ENCODE measurements at places on chromosomes 2 and 18. TPM values are rescaled to one million over a fixed set of nuclear protein-coding genes. Genes with fewer than 3 reads are reported as not detected.

RESP18 gene
- total RNA-seq, result not detected

RBBP8 gene
- total RNA-seq, result 64.8 TPM

TWIST2 gene
- 1.7 TPM for total RNA-seq

CRYGC gene
- not detected for total RNA-seq

EVA1A gene
- 2.8 TPM for total RNA-seq

RAB12 gene
- total RNA-seq, result 41.4 TPM

RAX gene
- 78.1 TPM for total RNA-seq

TMEM163 gene
- 0.95 TPM for total RNA-seq

UGT1A3 gene
- total RNA-seq, result not detected

KRCC1 gene
- total RNA-seq, result 33.9 TPM

UPP2 gene
- not detected for total RNA-seq

ELOA2 gene
- not detected for total RNA-seq

OR6B2 gene
- not detected for total RNA-seq

DHRS9 gene
- not detected for total RNA-seq

GLI2 gene
- total RNA-seq, result 9.4 TPM

C2orf15 gene
- 5.6 TPM for total RNA-seq

SCN7A gene
- total RNA-seq, result 1.0 TPM
